ENCODE measurements at places on chromosomes 6 and 20.

GRCh38 chr20:23257106-23257761 lies 93.4 kb upstream of the NXT1 start:
- no peak for DNase-seq

GRCh38 chr6:158211273-158212055 lies 43.3 kb downstream of the GTF2H5 start:
- no peak for DNase-seq

- DNase-seq, result no peak
Observed at GRCh38 chr6:161257793-161258457, 15.9 kb downstream of the AGPAT4 start.

DNA sequence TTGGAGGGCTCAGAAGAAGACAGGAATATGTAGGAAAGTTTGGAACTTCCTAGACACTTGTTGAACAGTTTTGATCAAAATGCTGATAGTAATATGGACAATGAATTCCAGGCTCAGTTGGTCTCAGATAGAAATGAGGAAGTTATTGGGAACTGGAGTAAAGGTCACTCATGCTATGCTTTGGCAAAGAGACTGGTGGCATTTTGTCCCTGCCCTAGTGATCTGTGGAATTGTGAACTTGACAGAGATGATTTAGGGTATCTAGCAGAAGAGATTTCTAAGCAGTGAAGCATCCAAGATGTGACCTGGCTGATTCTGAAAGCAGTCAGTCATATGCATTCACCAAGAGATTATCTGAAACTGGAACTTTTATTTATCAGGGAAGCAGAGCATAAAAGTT lies 45.1 kb downstream of the FRK start:
- no peak for DNase-seq

DNA sequence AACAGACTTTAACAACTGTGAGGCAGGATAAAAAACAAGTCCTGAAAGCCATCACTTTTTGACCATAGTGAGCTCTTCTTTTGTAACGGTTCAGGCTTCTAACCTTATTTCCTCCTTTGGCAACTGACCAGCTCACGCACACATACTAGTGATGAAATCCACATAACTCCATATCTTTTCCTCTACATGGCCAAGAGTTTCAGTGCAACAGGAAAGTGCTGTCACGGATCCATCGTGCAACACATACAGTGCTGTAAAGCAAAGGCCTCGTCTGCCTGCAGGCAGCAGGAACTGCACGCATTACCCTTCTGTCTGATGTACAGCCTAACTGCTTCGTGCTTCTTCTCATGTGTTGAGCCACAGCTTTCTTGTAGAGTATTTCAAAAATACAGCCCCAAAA lies 108.5 kb downstream of the EPM2A start:
- DNase-seq, result no peak

DNA sequence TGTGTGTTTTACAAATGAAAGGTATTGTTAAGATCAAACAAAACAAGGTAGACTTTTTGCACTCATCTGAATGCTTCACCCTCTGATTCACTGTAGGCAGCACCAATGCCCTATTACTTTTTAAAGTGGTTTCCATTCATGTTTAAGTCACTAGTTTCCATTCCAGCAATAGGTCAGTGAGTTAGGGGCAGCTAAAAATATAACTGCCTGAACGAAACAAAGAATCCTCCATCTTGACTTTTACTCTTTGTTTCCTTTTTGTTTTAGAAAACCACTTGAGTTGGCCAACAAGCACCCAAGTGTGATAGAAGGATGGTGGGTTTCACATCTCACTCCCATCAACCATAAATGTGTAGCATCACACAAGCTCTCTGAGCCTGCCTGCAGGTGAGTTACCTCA lies 25.5 kb downstream of the CLIC5 start:
- DNase-seq, result no peak

- no peak for DNase-seq
Observed at GRCh38 chr6:106247733-106248132, 77.8 kb downstream of the ATG5 start.

- DNase-seq, result no peak
Observed at GRCh38 chr20:21519136-21519584, 5.3 kb upstream of the NKX2-2 start.

GRCh38 chr6:99092461-99092860 lies 144.7 kb upstream of the FBXL4 start:
- no peak for DNase-seq

DNA sequence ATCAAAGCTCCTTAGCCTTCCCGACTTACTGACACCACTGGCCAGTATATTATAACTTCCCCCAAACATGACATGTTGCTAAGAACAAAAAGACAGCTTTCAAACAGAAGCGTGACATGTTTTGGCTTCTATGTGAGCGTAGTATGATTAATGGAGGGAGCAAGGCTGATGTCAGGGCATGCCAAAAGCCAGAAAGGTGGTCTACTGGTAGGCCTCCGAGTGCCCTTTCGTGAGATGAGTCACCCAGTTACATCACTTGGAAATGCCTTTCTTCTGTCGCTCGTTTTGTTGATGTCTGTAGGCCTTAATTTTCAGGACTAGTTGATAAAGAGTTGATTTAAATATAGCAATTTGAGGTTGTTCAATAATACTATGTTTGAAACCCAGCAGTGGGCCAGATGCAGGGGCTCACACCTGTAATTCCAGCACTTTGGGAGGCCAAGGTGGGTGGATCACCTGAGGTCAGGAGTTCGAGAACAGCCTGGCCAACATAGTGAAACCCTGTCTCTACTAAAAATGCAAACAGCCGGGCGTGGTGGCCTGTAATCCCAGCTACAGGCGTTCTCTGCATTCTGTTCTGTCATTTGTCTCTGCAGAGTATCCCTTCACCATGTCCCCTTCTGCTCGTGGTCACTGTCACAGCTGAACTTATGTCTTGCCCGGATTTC lies 53.3 kb downstream of the CNKSR3 start:
- no peak for DNase-seq

DNA sequence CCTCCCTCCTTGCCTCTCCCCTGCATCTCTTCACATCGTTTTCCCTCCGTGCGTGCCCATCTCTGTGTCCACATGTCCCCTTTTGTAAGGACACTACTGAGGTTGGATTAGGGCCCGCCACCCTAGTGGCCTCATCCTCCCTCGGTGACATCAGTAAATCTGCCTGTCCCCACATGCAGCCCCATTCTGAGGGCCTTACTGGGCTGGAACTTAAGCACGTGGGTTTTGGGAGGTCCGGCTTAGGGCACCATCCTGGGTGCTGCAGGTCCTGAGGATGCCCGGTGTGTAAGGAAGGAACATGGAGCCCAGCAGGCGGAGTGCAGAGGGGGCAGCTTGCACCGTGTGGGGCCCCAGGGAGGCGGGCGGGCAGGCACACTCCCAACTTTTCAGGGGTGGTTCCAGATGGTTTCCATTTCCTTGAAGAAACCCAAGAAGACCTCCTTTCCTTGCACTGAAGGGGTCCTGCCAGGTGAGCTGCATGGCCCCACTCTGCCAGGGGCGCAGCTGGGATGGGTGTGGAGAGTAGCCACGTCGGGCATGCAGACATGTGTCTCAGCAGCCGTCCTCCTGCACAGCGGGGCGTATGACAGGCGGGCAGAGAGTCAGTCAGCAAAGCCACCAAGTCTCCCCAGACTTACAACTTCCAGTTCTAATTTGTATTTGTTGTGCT lies 329.9 kb downstream of the QKI start:
- no peak for DNase-seq

DNA sequence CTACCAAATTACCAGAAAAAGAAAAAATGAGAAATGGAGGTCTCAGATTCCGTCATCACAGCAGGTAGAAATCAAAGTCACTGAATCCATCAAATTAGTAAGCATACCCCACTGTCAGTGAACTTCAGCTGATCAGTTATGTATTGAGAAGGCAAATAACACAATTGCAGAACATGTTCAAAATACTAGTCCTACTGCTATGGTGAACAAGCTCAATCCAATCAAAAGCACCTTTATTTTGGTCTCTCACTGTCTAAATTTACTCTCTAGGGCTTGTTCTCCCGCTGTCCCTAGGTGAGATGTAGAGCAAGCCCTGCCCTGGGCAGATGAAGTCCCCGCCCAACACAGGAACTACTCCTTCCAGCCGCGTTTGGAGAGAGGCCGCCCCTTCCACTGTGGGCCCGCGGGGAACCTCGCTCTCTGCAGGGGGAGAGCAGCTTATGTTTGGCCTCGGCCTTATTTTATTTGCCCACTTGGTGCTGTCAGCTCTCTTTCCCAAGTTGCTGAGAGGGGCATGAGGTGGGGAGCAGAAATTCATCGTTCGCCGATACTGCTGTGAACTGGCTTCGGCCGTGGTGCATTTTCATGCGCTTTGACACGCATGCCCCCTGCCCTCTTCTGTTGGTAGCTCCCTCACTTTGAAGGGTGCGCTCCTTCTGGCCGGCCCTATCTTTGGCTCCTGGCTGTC lies 14.3 kb upstream of the MAP1LC3A start:
- peak; percentile 21 for DNase-seq

DNA sequence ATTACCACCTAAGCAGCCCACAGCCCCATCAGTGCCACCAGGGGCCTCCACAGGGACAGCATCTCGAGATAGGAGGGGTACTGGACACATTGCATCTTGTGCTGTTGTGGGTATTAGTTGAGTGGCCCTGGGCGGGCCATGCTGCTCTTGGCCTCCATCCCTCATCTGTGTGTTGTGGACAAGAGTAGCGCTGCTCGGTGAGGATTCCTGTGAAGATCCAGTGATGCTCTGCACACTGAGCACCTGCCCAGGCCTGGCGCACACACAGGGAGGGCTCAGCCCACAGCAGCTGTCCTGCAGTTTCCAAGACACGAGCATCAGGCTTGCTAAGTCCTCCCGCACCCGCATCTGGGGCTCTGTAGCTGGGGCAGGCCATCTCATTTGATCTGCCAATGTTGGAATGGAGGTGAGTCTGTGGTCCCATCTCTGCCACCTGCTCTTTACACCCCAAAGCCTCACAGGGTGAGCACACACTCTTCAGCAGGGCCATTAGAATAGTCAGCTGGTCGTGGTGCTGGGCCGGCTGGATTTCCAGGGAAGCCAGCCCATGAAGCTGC lies 32.0 kb downstream of the SPATA2 start:
- no peak for DNase-seq

DNA sequence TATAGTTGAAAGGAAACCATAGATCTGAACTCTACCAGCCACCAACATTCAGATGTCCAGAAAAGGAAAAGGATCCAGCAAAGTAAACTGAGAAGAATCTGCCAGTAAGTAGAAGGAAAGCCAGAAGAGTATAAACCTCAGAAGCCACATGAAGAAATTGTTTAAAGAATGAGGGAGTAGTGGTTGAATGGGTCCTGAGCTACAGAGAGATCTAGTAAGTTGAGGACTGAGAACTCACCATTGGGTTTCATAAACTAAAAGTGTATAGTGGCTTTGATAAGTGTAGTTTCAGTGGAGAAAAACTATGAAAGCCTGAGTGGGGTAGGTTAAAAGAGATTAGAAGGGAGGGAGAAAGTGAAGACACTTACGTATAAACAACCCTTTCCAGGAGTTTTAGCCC lies 32.0 kb upstream of the SUMO4 start:
- no peak for DNase-seq

DNA sequence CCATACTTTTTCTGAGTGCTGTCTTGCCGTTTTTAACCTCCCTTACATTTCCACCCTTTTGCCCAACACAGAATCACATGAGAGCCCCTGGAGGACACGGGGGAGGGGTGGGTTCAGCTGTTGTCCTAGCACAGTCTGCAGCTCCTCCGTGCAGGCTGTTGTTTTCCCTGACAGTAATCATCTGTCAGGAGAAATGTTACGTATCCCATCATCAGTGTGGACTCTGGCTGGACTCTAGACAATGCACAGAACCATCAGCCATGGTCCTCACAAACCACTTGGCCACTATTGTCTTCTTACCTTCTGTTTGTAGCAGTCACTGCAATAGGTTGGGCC lies 92.1 kb downstream of the RIN2 start:
- DNase-seq, result no peak

GRCh38 chr6:109411034-109411433 lies 28.8 kb upstream of the CD164 start:
- no peak for DNase-seq

- DNase-seq, result no peak
Observed at GRCh38 chr6:53290537-53291510, 57.9 kb downstream of the ELOVL5 start.

DNA sequence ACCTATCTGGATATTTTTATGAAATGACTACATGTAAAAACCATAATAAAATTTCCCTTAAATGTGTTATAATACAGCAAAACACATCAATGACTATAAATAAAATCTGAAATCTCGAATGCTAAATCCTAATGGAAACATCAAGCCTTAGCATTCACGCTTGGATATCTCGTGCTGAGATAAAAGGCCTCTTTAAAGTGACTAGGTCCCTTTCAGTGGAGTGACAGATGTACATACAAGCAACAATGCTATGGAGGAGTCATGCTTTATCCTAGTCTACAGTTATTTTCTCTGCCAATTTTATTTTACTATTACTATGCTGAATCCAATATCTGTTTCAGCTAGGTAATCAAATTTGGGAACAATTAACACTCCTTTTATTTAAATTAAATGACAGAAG lies 72.4 kb downstream of the MAP3K7 start:
- no peak for DNase-seq

GRCh38 chr6:36666287-36666686 lies 12.2 kb upstream of the CDKN1A start:
- DNase-seq, result no peak

GRCh38 chr20:17503301-17504065 lies 27.7 kb downstream of the BFSP1 start:
- DNase-seq, result no peak

DNA sequence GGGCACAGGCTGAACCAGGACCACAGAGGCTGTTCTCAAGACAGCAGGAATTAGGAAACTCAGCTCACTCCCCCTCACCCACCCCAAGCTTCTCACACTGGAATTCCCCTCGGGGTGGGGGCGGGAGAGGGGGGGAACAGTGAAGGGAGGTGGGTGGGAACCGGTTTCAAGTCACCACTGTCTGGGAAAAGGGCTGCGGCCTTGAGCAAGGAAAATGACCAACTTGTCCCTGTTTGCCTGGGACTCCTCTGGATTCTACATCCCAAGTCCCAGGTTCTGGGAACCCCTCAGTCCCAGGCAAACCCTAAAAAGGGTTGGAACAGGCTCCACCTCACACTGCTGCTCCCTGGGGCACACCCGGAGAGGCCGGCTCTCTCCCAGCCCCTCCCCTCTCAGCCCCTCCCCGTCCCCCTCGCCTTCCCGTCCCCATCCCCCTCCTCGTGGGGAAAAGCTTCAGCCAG lies 230.7 kb downstream of the TFAP2C start:
- DNase-seq, result no peak

DNA sequence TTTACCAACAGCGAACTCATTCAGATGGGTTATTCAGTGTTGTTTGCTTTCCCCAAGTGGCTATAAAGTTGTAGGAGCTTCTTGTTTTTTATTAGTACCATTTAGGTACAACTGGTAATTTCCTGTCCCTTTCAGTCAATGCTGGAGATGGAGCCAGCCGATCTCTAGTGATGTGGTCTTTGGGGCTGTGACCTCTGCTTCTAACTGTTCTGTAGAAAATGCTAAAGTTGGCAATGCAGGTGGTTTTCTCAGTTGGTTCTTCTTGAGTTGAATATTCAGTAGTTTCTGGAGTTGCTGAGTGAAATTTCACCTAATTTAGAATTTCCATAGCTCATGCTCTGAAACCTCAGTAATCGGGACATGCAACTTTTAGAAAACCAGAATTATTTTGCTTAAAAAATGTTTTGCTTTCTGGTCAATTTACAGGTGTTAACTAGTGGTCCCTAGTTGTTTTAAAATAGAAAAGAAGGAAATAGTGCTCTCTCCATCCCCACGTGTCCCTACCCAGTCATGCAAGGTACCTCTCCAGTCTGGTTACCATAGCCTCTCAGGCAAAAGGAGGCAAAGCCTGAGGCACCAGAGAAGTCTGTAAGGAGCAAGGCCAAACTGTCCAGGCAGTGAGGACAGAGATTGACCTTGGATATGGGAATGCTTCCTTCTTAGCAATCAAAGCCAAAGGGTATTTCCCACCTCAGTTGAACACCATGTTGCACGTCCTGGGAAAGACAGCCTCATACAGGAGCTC lies 27.3 kb upstream of the GABRR1 start:
- DNase-seq, result no peak

GRCh38 chr6:169890049-169890448 lies 138.6 kb downstream of the ERMARD start:
- no peak for DNase-seq

Data from activated naive CD4-positive, alpha-beta T cell (primary cell).